ENCODE measurements at places on chromosomes 13 and 19.

DNA sequence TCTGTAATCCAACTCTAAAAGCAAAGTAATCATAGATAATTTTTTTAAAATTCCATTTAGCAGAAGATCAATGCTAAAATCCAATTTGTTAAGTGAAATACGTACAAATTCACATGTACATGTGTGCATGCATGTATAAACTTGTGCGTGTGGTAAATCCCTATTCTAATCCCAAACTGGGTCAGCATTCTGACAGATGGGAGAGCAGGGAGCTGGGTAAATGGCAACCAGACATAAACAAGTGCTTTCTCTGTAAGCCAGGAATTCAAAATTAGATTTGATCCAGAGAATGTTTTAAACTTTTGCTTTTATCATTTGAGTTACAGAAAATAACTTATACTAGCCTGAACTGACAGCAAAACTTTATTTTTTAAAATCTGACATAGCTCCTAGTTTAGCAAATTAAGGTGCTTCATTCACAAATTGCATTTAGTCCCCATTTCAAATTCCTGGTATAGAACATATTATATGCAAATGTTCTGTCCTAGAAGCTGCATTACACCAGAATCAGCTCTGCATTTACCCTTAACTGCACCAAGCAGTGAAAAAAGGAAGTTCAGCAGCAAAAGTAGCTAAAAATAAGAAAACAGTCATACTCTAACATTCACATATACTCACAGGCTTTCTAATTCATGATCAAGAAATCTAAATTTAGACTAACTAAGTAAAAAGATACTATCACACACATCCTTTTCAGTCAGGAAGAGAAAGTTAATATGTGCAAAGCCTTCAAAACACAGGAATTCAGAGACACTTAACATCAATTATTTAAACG is 32.6 kb downstream of the UBL3 start:
- DNase-seq, result no peak

GRCh38 chr19:21202865-21203494 is 61.1 kb downstream of the ZNF431 start:
- no peak for DNase-seq

- DNase-seq, result no peak
Observed at GRCh38 chr19:38665950-38666662, 18.7 kb downstream of the ACTN4 start.

DNA sequence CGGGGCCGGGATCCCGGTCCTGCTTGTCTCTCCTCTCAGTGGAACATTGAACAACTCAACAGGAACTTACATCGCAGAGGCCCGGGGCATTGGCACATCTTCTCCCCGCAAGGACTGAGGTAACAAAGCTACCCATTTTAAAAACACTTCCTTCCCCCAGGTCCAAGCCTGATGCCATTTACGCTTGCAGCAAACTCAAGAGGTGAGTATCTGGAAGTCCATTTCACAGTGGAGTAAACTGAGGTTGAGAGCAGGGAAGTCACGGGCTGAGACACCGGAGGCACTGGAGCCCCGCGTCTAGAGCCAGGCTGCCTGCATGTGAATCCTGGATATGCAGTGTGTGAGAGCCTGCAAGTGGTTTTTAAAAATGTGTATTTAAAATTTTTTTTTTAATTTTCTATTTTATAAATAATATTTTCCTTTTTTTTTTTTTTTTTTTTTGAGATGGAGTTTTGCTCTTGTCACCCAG is 492 bp upstream of the PGLYRP1 start:
- DNase-seq, result no peak

- DNase-seq, result no peak
Observed at GRCh38 chr13:75217949-75218348, 264.0 kb downstream of the TBC1D4 start.

DNA sequence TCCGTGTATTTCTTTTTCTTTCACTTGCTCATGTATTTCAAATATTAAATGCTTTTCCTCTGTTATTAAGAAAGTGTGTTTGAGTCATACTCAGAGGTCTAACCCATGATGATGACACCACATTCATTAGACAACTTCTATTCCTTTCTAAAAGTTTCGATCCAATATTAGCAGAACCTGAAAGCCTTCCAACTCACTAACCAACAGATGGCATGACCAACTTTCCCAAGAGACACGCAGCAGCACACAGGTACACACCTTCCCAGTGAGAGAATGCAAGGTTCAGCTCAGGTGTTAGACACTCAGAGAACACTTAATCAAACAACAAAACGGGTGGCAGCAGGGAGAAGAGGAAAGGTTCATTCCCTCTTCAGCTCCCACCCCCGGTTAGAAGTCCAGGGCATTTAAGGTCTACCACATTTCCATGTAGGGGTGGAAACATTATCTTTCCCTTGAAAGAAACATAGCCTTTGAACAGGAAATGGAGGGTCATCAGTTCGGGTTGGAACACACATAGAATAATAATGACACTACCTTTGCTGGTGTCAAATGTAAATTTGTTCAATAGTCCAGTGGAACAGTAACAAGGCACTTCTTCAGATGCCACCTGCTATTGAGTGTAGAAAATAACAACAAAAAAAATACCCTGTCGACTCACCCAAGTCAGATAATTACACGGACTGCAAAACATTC is 404.2 kb downstream of the COG6 start:
- no peak for DNase-seq

DNA sequence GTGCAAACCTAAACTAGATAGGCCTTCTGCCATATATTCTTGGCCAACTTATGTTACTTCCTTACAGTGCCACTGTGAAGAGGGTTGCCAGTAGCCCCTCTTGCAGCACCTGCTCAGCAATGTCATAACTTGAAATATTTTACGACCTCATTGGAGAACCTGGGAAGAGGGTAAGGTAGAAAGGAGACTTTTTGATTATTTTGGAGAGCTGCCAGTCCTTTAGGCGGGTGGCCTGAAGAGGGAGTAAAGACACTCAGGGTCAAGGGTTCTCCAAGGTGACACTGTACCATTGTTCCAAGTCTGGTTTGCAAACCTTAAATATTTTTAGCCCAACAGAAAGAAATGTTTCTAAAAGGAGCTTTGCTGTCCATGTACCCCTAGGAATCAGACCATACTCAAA is 118.3 kb downstream of the FLT1 start:
- no peak for DNase-seq

DNA sequence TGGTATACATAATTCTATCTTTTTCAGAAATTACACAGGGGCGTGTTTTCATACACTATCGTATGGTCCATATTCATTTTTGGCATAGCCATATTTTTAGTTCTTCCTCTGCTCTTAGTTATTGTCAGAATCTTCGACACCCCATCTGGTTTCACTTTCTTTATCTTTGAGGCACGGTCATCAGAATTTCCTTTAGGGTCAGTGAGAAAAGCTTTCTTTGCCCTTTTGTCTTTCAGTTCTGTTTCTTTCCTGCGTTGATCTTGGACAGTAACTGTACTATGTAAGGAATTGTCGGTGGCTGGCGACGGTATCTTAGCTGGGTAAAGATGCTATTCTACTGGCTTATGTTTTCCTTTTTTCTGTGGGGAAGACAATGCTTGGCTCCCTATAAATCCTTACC is 10.6 kb upstream of the KIR2DL4 start:
- DNase-seq, result no peak
